Neural crest cell (in vitro differentiated cells): ENCODE measurements at places on chromosomes 4 and X. TPM values are rescaled to one million over a fixed set of nuclear protein-coding genes. Genes with fewer than 3 reads are reported as not detected.

The C4orf46 gene
- total RNA-seq = 28.4 and 30.1 TPM in 2 replicates

GRCh38 chrX:30253257-30253656 is 6.3 kb downstream of the MAGEB1 start:
- no peak for DNase-seq

The PI4K2B gene
- 10.7 and 11.6 TPM in 2 replicates for total RNA-seq

DNA sequence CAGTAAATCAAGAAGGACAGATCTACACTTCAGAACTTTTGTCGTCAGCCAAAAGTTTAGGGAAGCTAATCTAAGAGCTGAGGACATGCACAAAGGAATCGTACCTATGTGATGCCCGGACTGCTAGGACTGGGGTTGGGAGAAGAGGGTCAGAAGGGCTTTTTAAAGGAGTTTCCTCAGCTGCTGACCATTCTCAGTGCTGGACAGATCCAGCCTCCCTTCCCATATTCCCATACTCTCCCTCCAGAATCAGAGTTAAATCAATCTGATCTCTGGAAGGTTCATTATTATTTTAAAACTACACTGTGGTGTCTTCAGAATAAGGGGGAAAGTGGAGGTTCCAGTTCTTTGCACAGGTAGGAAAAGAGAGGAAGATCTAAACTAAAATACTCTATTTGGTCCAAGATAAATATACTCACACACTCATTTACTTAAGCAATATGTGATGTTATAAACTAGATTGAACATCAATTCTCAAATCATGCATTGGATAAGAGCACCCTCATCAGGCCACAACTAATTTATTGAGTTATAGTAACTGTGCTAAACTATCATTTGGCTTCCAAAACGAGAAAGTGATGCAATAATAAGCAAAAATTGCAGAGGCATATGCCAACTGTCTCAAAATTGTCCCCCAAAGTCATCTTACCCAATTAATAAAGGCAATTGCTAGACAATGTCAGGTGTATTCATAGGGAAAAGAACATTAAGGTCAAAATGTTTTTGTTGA is 124.7 kb downstream of the HNRNPD start:
- DNase-seq = no peak

The COPS4 gene
- total RNA-seq = 44.5 and 50.1 TPM in 2 replicates

The RTL9 gene
- 0.30 and 0.37 TPM in 2 replicates for total RNA-seq

DNA sequence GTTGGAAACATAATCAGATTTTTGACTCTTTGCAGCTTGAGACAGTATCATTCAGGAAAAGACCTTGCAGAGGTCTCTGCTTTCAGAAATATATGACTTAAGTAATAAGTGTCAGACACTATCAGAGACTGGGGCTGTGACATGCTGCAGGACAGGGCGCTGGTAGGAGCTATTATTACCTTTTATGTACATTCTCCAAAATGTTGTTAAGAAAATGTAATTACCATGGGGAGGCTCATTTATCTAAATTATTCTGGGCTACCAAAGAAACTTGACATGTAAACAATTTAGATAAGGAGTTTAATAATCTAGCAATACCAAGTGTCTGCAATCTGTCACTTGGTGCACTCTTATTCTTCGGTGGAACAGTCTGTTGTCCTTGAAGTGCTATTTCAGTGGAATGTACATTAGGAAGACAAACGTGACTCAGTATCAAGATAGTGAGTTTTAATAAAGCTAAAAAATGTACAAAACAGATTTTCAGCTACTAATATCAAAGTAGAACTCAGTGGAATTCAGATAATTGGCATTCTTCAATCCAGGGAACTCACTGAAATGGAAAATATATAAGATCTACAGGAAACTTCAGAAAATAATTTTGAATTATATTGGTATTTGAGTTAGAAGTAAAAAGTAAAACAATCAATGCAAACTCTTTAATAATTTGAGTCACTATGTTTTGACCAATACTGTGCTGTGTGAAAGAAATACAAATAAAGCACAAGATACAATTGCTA is 214.5 kb downstream of the KCNIP4 start:
- no peak for DNase-seq
